ENCODE measurements at places on chromosomes 1 and 21.
A peak's percentile ranks its signal among the peaks of the same experiment; 100 is the strongest.

DNA sequence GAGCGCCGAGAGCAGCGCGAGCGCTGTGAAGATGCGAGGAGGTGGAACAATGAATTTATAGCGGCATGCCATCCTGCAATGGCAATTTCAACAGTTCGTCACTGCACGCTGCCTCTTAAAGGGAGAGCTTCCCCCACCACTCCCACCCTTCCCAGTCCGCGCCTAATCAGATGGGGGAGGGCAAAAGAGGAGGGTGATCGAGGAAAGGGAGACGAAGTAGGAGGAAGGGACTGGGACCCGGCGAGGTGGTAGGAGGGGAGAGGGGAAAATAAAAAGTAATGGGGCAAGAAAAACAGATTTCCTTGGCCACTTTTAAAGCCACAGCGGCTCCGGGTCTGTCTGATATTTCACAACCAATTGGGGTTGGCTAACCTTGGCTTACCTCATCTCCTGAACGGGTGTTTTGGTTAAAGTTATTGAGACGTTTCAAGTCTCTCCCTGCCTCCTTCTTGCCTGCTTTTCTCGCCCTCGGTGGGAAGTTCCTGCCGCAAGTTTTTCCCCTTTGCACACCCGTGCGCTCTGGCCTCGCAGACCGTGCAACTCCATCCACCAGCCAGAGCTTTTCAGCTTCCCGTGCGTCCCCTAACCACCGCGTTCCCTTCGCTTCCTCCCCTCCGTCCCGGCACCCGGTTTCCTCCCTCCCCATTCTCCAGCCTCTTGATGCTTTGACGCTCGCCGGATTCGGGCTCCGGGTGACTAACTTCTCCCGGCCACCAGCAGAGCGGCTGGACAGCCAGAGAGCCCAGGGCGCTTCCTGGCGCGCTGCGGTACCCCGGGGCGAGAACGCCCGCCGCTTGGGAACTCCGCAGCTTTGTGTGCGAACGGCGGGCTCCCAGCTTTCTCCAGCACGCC, at the start of gene ADAMTS5:
TSS of gene ADAMTS5 (minus strand) at position 27 of the 852 bp plus-strand sequence. CDS start 697 bp downstream, outside the sequence.
- peak; percentile 69 for DNase-seq

DNA sequence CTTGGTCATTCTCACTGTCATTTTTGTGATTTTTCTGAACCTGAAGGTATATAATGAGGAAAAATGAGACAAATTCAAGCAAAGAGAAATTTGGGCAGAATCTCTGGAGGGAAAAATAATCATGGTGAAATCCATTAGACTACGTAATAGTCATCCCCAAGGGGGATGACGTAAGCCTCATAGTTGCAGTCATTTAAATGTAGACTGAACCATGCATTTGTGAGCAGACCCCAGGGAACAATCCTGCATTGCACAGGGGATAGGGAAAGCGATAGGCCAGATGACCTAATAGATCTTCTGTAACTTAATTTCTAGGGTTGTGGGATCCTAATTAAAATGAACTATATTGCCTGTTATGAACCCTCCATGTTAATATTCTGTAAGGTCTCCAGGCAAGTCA, 167.4 kb upstream of the C1orf21 start:
- DNase-seq, result no peak

DNA sequence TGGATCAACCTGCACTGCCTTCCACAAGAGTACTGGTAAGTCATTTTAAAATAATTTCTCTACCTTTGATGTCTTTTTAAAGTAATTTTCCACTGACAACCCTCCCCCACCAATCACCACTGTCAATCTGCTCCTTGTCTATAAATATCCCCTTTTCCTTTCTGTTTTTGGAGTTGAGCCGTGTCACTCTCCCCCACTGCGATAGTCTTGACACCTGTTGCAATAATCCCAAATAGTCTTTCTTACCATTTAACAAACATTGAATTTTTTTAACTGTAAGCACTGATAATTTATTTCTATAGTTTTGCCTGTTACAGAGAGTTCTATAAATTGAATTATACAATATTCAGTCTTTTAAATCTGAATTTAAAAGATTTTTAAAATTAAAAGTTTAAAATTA, 420.9 kb downstream of the COL11A1 start:
- no peak for DNase-seq

DNA sequence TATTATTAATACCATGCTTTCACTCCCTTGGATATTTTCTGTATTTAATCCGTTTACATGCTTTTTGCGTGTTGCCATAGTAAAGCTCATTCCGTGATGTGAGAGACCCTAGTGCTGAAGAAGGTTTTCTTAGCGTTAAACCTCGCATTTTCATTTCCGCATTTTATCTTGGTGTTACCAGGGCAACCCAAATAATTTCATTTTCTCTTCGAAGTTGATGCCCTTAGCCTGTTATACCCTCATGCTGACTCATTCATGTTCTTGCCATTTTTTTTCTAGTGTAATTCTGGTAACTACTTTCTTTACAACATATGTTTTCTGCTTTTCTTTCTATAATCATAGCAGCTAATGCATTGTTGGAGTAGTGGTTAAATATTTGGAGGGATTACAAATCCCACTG, 37.2 kb downstream of the LRRC8C start:
- no peak for DNase-seq

GRCh38 chr1:104172243-104172681, 422.6 kb downstream of the AMY1C start:
- DNase-seq, result no peak

DNA sequence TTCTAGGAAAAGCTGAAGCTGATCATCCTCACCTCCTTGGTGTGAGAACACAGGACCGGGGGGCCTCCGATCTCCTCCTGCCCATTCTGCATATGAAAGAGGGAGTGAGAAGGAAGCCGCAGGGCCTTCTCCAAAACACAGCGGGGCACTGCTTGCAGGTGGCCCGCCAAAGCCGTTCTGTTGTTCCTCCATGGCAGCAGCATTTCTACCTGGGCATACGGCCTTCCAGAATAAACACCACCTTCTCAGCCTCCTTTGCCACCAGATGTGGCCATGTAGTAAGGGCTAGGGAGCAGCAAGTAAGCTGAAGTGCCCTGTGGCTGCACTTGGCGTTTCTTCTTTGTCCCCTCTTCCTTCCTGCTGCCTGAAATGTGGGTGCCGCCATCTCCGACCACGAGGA, 214.9 kb downstream of the TOMM20 start:
- DNase-seq, result no peak

GRCh38 chr1:162475539-162476185, 22.0 kb upstream of the UHMK1 start:
- DNase-seq, result no peak
